ENCODE measurements at places on chromosomes 4 and X.

DNA sequence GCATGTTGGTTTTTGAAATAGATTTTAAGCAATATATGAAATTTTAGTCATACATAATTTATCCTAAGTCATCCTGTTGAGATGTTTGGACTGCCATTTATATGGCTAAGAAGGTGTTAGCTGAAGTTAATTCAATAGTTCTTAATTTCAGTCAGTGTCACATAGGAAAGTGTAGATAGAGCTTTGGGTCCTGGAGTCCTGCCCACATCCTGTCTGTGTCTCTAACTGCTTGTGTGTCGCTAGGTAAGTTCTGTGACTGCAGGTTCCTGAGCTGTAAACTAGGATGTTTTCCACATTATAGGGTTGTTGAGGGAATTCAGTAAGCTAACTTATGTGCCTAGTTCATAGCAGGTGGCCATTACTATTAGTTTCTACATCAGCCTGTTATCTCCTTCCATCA lies 20.7 kb downstream of the OFD1 start:
- H3K36me3 ChIP-seq, result no peaks in the 10 kb centered on the region
- no peak overlapping the region for H3K4me3 ChIP-seq
- H3K4me1 ChIP-seq, result no peaks in the 10 kb centered on the region
- H3K27ac ChIP-seq, result no peak overlapping the region
- H3K27me3 ChIP-seq, result no peaks in the 10 kb centered on the region
- no peak for DNase-seq

DNA sequence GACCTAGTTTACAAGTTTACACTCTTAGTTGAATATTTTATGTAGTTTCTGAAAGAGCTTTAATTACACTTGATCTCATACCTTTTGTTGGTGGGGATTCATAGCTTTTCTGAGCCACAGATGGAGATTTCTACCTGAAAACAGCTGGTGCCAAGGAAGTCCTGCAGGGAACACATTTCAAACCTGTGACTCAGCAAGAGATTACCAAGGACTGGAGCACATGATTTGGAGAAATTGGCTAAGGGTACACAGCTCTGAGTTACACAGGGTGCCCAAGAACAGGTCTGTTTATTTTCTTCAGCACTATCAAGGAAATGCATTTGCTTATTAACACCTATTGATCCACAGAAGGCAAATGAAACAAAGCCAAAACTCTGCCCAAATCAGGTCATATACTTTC lies 691.5 kb downstream of the KCTD8 start:
- peak; percentile 13 for DNase-seq
- H3K4me1 ChIP-seq, result no peaks in the 10 kb centered on the region
- H3K4me3 ChIP-seq, result no peak overlapping the region
- H3K27me3 ChIP-seq, result no peaks in the 10 kb centered on the region
- no peak overlapping the region for H3K27ac ChIP-seq

DNA sequence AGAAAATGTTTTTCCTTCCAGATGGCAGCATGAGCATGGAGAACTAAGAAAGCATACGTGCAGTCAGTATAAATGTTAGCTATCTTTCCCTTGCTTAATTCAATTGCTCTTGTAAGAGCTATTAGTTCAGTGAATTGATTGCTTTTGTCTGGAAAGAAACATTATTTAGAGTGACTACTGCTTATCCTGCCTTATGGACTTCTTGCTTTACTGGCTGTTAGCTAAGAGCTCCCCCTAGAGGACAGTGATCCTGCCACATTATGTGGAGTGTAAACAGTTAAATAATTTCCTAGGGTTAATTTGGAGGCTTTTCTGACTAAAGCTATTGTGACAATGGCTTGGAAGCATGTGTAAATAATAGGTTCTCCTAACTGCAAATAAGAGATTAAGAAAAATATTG lies 1402.4 kb downstream of the FAM133A start:
- no peak for DNase-seq
- no peaks in the 10 kb centered on the region for H3K4me1 ChIP-seq
- no peak overlapping the region for H3K27ac ChIP-seq
- no peak overlapping the region for H3K4me3 ChIP-seq
- no peaks in the 10 kb centered on the region for H3K36me3 ChIP-seq

DNA sequence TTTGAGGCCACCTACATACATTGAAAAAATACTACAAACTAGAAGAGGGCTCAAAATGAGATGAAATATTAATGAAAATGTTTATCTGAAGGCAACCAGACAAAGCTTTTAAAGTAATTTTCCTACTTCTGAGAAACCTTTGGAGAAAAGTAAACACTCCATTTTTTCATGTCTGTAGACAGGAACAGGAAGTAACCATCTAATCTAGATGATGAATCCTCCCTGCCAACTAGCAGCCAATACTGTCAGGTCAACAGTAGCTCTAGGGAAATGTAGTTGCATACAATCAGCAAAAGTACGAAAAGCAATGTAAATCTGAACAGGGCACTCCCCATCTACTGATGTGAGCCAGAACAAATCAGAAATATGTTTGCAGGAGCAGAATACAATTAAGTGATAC lies 49.0 kb downstream of the AMMECR1 start:
- no peaks in the 10 kb centered on the region for H3K27me3 ChIP-seq
- no peak for DNase-seq
- H3K36me3 ChIP-seq, result no peaks in the 10 kb centered on the region

DNA sequence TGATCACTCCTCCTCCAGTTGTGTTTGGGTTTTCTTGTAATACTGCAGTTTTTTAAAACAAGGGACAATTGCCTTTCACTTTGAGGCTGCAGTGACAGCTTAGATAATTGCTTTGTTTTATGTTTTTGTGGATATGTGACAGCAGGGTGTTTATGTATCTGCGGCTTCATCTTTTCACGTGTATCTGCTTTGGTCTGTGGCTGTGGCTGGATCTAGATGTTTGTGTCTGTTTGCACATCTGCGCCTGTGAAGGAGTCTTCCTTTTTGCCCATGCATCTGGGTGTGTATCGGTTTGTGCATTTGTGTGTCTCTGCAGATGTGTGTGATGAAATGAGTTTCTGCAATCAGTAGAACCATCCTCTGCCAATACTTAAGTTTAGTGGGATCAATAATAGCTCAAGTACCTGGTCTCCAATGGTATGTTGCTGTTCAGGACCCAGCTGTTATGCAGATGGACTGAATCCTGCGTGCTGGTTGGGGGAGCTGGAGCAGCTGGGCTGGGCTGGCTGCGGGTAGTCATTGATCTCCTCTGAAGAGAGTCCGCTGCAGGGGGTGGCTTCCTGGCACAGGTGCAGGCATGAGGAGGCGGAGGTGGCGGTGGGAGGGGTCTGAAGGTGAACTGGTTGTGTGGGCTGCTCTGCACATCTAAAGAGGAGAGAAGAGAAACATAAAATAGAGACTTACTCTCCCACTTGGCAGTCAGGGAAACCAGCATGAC lies 390.3 kb downstream of the SH2D1A start:
- H3K4me3 ChIP-seq, result no peak overlapping the region
- H3K27ac ChIP-seq, result no peak overlapping the region
- H3K27me3 ChIP-seq, result no peaks in the 10 kb centered on the region
- no peaks in the 10 kb centered on the region for H3K36me3 ChIP-seq

DNA sequence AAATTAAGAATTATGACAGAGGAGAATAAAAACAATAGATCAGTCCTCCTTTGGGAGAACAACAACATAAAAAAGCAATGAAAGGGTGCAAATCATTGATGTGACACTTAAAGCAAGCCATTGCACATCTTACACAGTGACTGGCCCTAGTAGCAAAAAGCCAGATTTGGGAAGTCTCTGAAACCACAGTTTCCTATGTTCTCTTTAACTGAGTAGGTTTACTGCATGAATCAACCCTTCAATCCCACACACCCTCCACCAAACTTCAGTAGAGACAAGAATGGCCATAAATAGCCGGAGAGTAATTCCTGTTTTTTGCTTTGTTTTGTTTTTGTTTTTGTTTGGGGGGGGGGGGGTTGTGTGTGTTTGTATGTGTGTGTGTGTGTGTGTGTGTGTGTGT lies 180.8 kb downstream of the VEGFC start:
- H3K27me3 ChIP-seq, result no peaks in the 10 kb centered on the region
- H3K36me3 ChIP-seq, result no peaks in the 10 kb centered on the region
- H3K27ac ChIP-seq, result no peak overlapping the region
- no peaks in the 10 kb centered on the region for H3K4me1 ChIP-seq
- no peak for DNase-seq

- H3K4me3 ChIP-seq, result no peak overlapping the region
- H3K27ac ChIP-seq, result no peak overlapping the region
- no peak for DNase-seq
- no peaks in the 10 kb centered on the region for H3K36me3 ChIP-seq
- H3K27me3 ChIP-seq, result no peaks in the 10 kb centered on the region
Measured at GRCh38 chrX:51870354-51870753, 23.1 kb upstream of the MAGED1 start.

DNA sequence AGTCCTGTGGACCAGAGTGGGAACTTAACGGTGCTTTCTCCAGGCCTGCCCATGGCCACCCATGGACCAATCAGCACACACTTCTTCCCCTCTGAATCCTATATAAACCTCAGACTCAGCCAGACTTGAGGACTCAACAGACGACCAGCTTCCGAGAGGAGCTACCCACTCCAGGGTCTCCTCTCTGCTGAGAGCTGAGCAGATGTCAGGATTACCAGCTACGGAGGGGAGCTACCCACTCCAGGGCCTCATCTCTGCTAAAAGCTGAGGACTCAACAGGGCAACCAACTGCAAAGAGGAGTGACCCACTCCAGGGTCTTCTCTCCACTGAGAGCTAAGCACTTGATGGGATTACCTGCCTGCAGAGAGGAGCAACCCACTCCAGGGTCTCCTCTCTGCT lies 80.0 kb upstream of the DDX60 start:
- H3K4me3 ChIP-seq, result no peak overlapping the region
- 0 out of 2 replicates have a peak, but pooled peaks cover 2% of the 10 kb centered on the region for H3K36me3 ChIP-seq
- DNase-seq, result no peak
- H3K27ac ChIP-seq, result no peak overlapping the region
- no peaks in the 10 kb centered on the region for H3K27me3 ChIP-seq

- H3K27me3 ChIP-seq, result no peaks in the 10 kb centered on the region
- H3K4me1 ChIP-seq, result peaks cover 1% of the 10 kb centered on the region
- H3K27ac ChIP-seq, result no peak overlapping the region
Measured at GRCh38 chr4:158786121-158786601, 17.3 kb downstream of the FNIP2 start.

- DNase-seq, result no peak
- no peaks in the 10 kb centered on the region for H3K27me3 ChIP-seq
- H3K4me1 ChIP-seq, result no peaks in the 10 kb centered on the region
- H3K4me3 ChIP-seq, result no peak overlapping the region
- no peak overlapping the region for H3K27ac ChIP-seq
Measured at GRCh38 chr4:67030636-67031035, 514.7 kb downstream of the CENPC start.

DNA sequence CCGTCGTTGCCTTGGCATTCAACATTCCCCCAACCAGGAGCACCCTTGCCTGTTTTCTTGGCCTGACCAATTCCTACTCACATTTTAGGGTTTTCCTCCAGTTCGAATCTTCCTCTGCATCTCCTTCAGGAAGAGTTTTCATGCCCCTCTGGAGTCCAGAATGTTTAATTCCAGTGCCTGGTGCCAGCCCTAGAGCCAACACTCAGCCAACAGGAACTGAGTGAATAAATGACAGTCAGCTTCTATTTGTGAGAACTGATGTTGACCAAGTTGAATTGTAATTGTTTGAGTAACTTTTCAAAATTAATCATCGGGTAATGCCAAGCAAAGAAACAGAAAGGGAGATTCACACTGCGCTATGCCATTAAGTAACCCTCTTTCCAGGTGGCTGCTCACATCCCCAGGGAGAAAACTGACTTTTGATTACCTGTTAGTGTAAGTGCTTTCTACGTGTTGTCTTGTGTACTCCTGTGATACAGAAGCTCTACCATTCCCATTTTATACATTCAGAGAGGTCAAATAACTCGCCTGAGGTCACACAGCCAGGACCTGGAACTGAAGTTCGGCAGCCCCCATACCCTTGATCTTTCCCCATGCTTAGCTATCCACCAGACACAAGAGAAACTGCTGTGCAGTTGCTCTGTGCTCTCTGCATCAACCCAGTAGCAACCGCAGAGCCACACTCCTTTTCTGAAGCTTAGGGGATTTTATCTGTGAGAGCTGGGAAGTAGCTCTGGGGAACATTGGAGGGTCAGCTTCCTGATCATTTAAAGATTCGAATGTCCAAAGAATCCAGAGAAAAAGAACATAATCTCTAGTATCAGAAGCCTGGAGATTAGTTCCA lies 19.0 kb upstream of the SLC2A9 start:
- H3K27me3 ChIP-seq, result no peaks in the 10 kb centered on the region
- no peak overlapping the region for H3K27ac ChIP-seq
- no peaks in the 10 kb centered on the region for H3K36me3 ChIP-seq
- no peak overlapping the region for H3K4me3 ChIP-seq

DNA sequence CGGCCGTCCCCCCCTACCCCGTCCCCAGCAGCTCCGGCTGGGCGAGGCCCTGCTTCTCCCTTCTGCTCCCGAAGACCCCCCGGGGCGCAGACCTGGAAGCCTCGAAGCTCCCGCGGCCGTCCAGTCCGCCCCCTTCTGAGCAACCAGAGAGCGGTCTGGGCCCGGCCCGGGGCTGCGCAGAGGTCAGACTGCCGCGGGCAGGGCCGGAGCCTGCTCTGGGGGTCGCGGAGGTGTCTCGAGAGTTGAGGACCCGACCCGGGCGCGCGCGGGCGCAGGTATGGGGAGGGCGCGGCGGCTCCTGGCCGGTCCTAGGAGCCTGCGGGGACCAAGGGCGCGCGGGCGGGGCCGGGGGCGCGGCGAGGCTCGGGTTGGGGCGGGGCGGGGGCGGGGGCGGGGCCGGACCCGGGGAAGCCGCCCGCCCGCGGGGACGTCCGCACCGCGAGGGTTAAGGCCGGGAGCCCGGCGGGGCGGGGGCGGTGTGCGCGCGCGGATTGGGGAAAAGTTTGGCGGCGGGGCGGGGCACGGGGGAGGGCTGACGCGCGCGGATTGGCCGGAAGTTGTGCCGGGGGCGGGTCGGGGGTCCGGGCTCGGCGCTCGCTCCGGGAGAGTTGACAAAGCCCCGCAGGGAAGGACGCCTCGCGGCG lies at the start of gene FGFRL1:
TSS of gene FGFRL1 (plus strand) at position 605 of the 644 bp plus-strand sequence. CDS start 860 bp downstream, outside the sequence.
- peak within 1 kb of the TSS; percentile 32 for H3K4me3 ChIP-seq
- peaks cover 24% of the 10 kb centered on the region for H3K27me3 ChIP-seq
- H3K27ac ChIP-seq, result no peak within 1 kb of the TSS
- peaks cover 5% of the 10 kb centered on the region for H3K4me1 ChIP-seq
- H3K36me3 ChIP-seq, result no peaks in the 10 kb centered on the region
- no peak for DNase-seq

- H3K36me3 ChIP-seq, result no peaks in the 10 kb centered on the region
- H3K4me3 ChIP-seq, result no peak overlapping the region
- H3K27me3 ChIP-seq, result no peaks in the 10 kb centered on the region
- H3K27ac ChIP-seq, result no peak overlapping the region
Measured at GRCh38 chr4:186789651-186790050, 66.0 kb upstream of the FAT1 start.

Data from iPS DF 6.9 (cell line).